Activated T-cell treated with anti-CD3 and anti-CD28 coated beads for 4 hours (primary cell): ENCODE measurements at places on chromosomes 3 and 15.

DNA sequence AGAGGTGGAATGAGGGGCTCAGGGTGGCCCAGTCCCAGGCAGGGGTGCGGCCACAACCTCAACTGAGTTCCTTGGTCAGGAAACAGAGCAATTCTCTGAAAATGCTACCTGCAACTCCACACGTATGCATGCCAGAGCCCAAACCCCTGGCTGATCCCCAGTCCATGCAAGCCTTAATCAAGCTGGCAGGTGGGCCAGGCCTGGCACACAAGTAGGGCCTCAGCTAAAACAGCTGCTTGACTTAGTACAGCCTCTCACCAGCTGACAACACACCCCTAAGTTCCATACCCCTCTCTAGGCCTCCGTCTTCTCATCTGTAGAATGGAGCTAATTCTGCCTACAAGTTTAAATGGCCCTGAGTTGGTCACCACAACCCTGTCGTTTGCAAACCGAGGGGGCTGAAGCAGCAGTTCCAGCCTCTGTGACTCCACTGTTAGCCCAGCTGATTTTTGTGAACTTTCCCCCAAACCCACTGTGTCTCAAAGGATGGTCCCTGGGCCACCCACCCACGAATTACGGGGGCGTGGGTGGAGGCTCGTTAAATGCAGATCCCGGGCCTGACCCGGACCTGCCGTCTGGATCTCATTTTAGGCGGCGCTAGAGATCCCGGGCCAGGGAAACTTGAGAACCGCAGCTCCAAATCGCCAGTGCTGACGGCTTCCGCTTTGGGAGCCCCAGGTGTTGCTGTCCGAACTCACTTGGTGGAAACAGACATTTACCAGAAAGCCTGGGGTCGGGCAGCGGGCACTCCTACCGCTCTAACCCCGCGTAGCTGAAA, 927 bp downstream of the CHDH start:
- DNase-seq: no peak

GRCh38 chr3:43155464-43156121, 49.7 kb upstream of the POMGNT2 start:
- DNase-seq: no peak

DNA sequence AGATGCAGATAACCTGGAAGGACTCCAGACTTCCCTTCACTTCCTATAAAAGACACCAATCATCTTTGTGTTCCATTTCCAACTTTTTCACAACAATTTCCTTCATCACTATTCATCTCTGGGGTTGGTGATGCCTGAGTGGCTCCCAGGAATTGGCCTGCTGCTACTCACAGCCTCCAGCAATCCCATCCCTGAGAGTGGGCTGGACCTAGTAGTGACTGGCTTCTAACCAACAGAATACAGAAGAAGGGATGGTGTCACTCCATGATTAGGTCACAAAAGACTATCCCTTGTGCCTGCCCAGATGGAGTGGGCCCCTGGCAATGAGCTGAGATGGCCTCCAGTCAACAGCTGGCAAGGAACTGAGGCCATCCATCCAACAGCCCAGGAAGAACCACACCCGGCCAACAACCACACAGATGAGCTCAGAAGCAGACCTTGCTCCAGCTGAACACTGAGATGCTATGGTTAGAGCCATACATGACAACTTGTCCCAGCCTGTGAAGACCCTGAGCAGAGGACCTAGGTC, 20.9 kb downstream of the OCA2 start:
- no peak for DNase-seq

GRCh38 chr15:80977627-80978036, 12.0 kb downstream of the MESD start:
- DNase-seq: no peak

DNA sequence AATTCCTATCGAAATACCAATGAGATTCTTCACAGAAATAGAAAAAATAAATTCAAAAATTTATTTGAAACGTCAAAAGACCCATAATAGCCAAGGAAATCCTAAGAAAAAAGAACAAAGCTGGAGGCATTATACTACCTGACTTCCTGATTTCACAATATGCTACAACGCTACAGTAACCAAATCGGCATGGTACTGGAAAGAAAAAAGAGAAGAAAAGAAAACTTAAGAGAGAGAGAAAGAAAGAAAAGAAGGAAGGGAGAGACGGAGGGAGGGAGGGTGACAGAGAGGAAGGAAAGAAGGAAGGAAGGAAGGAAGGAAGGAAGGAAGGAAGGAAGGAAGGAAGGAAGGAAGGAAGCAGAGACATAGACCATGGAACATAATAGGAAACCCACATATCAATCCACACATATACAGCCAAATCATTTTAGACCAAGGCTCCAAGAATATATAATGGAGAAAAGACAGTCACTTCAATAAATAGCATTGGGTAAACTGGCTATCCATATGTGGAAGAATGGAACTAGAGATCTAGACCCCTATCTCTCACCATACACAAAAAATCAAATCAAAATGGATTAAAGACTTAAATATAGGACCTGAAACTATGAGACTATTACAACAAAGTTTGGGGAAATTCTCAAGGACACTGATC, 118.6 kb upstream of the CNTN4 start:
- no peak for DNase-seq

GRCh38 chr3:48637305-48637704, 2.0 kb upstream of the SLC26A6 start:
- DNase-seq: no peak

DNA sequence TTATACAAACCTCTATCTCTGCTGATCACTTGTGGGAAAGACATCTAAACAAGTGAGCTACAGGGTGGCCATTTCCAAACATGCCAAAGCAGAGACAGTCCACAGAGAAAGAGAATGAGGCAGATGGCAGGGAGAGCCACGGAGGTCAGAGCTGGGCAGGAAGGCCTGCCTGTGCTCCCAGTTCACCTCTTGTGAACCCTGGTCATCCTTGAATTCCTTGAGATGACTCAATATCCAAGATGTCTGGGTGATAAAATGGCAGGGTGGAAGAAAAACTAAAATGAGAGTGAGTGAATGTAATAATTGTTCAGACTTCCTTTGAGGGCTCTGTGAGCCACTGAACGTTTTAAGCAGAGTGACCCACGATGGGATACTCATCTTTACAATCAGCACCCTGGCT, 104.8 kb downstream of the PLCH1 start:
- DNase-seq: no peak

DNA sequence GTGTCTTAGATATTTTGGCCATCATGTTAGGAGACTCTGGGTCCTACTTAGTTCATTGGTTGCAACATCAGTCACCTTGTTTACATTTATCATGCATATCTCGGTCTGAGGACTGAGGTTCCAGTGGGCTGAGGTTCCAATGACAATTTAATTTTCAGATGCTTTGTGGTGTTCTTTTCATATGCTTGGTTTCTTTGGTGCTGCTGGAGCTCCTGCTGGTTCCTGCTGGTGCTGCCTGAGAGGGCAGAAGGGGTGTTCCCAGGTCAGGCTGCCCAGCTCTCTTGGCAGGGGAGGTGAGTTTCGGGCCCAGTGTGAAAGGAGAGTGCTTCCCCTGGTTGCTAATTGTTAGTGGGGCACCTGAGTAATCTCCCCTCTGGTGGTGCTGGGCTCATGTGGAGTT, 6.9 kb upstream of the KLHL40 start:
- DNase-seq: no peak

DNA sequence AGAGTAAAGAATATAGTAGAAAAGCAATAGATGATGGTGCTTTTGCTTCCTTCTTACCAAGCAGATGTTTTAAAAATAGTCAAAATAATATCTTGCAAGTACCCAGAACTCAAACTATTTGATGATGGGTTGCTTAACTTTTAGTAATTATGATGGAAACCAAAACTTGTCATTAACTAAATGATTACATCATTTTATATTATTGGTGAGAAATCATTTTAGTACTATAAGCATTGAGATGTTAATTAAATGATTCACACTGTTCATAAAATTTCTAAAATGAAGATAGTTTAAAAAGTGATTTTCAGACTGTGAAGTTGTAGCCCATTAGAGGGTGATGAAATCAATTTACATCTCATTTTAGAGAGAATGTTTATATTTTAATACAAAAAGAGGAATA, 24.4 kb upstream of the GOLGA8B start:
- no peak for DNase-seq

DNA sequence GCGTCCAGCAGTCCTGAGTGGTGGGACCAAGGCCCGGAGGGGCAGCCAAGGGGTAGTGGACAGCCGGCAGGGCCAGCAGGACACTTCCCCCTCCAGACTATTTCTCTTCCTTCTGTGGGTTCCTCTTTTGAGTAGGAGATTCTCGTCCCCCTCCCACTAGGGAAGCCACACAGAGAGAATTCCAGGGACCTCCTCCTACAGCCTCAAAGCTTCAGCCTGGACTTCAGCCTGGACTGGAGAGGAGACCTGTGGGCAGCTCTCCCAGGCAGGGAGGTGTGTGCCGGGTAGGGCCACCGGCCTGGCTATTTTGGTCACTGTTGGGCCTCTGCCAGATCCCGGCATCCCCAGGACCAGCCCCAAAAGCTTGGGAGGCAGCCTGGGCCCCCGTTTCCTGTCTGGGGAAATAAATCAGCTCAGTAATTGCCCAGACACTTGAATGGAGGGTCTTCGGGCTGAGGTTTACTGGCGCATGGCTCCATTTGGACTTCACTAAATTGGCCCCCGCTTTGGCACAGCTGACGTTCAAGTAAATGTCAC, 1.3 kb downstream of the SLC6A6 start:
- no peak for DNase-seq

GRCh38 chr3:186901135-186901734, 29.1 kb upstream of the ST6GAL1 start:
- no peak for DNase-seq

DNA sequence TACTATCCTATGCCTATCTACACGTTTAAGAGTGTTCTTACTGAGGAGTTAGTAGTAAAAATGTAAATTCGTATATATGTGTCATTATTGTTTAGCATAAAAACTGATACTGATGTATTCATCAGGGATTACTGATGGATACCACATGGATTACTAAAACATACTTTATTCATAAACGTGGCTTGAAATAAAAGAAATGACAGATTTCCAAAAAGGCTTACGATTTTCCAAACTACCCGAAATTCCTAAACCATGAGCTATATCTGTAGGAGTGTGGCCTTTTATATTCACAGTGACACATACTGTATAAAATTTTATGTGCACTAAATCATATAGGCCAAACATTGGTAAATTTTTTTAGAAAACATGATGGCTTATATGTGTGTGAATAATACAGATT, 6.9 kb downstream of the TSC22D2 start:
- no peak for DNase-seq
